ENCODE measurements at places on chromosomes 3 and 15.

DNA sequence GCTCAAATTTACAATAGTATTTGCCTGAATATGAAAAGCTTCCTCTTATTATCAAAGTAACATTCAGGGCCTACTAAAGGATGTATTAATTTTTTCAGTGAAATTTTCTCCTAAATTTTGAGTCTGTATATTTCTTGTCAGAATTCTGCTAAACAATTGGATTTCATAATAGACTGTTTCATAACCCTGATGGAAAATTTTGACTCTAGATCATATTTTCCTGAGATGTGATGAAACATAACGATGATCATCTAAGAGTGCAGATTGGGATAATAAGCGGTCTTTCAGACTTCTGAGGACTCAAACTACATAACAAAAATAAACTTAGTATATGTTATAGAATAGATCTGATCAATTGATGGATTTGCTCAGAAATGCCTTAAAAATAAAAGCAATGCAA lies 574.5 kb upstream of the TBL1XR1 start:
- DNase-seq, result no peak

DNA sequence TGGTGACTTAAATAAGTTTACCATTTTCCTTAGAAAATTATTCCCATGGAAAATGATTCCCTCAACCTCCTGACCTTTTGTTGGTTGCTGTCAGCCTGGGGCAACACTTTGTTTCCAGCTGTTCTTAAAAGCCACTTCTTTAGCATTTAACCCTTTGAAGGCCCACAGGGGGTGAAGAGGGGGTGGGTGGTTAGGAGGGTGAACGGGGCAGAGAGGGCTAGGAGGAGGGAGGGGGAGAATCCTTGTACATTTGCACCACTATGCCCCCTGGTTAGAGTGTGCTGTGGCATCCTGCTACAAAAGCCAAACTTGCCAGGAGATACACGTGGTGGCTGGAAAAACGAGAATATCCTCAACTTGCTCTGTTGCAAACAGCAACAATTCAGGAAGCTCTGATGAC lies 273.2 kb upstream of the RGMA start:
- no peak for DNase-seq

DNA sequence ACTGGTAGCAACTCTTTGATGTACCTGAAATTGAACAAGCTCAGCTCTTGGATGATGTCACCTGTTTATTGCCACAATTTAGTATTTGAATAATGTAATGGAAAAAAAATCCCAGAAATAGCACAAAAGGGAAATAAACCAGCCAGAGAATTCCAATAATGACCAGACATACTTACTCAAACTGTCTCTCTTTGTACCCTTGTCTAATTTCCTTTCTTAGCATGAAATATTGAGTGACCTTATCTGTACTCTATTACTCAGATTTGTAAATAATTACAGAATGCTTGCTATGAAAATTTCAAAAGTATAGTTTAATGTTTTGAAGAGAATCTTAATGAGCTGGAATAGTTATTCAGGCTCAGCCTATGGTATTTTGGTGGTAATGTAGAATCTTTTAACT lies 555.4 kb upstream of the SGO1 start:
- no peak for DNase-seq

- DNase-seq, result no peak
Measured at GRCh38 chr15:73800662-73801345, 47.7 kb upstream of the INSYN1 start.

DNA sequence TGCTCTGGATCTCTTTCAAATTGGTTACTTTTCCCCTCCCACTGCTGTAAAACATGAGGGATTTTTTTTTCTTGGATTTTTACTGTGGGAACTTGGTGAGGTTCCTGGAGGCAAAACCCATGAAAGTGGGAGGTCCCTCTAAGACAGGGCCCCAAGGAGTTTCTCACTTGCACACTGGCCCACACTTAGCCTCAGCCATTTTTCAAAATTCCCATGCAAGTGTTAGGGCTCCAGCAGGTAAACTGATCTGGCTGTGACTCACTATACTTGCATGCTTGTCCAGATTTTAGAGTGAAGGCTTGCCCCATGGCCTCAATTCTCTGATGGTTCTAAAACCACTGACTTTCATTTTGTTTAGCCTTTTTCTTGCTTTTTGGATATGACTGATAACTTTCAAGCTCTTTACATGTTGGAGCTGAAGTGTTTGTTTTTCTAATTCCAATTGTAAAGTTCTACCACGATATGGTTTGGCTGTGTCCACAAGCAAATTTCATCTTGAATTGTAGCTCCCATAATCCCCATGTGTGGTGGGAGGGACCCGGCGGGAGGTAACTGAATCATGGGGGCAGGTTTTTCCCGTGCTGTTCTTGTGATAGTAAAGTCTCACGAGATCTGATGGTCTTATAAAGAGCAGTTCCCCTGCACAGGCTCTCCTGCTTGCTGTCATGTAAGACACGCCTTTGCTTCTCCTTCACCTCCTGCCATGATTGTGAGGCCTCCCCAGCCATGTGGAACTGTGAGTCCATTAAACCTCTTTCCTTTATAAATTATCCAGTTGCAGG lies 37.7 kb downstream of the MCCC1 start:
- DNase-seq, result no peak

DNA sequence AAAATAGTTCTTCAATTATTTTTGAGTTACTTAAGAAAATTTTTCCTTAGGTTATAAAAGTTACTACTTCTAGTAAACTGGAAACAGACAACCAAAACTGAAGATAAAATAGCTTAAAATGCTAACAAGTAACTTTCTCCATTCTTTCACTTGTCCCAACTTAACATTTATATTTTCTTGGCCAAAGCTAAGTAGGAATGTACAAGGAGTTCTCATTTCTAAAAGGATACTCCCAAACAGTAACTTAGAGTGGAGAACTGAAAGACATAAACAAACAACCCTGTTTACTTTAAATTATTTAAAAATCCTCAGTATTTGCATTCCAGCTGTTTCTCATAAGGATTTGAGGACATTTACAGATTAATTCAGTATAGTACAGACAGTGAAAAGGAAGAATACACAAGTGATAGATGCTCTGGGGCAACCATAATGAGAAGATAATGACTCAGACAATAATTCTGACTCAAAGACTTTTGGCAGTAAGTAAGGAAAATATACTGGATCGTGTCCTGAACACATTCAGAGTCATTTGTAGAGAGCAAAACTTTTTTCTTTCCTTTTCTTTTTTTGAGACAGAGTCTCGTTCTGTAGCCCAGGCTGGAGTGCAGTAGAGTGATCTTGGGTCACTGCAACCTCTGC lies 29.2 kb upstream of the ANXA2 start:
- DNase-seq, result no peak

DNA sequence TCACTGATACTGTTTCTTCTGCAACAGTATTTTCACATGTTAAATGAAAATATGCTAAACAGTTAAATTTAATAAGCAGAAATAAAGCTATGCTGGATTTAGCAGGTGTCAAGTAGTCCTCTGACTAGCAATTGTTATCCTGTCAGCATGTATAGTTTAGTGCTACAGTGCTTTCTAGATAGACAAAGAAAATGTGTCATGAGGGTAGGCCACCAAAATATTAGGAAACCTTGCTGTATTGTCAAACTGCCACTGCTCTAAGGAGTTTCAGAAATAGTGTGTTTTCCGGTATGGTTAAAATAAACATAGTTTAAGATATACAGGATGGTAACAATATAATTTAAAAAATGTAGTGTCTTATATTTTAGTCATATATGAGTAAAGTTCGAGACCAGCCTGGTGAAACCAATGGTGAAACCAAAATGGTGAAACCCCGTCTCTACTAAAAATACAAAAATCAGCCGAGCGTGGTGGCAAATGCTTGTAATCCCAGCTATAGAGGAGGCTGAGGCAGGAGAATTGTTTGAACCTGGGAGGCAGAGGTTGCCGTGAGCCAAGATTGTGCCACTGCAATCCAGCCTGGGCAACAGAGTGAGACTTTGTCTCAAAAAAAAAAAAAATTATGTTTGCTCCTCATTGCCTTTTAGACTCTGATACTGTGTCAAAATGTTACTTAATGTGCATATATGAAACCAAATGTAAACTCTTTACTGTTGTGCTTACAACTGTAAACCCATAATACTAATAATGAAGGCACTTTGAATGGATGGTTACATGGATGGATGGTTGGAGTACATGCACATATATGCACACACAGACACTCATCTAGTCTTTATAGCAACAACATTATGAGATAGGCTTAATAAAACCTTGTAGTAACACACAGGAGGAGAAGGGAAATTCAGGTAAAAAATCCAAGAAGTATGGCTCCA lies 204.8 kb downstream of the RSRC1 start:
- DNase-seq, result no peak

- DNase-seq, result no peak
Measured at GRCh38 chr15:42332331-42332730, 27.0 kb upstream of the CAPN3 start.

DNA sequence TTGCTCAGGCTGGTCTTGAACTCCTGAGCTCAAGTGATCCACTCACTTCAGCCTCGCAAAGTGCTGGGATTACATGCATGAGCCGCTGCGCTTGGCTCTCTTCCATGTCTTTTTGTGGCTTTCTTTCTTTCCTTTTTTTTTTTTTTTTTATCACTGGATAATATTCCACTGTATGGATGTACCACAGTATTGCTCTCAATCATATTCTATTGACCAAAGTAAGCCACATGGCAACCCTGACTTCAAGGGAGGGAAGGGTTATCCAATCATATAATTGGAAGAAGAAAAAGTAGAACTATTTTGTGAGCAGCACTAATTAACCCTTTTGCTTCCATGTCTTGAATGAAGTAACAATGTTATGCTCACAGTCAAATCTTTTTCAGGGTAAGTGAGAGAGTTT lies 307.0 kb upstream of the RASGRP1 start:
- no peak for DNase-seq

DNA sequence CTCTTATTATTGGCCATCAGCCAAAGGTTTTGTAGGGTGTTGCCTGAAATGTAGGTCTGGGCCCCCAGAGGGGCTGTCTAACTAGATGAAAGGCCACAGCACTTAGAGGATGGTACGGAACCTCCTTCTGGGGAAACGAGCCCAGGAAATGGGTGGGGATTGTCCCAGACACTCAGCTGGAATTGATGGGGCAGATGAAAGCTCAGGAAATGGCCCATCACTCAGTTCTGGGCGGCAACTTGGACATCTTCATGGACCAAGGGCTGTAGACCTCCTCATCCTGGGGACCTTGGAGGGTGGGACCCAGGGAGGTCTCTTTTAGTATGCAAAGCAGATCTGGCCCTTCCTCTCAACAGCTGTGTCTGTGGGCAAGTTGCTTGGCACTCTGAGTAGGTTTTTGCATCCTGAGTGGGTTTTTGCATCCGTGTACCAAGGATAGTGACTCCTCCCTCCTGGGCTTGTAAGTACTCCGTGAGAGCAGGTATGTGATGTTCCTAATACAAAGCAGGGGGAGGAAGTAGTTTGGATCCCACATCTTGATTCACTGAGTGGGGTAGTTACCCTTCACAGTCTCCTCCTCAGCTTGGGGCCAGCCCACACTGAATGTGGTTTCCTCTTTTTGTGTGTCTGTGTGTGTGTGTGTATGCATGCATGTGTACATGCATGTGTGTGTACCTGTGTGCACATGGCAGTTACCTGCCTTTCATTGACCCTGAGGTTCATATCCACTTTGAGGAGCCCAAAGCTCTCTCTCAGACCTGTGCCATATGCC lies 292.0 kb downstream of the RPLP1 start:
- DNase-seq, result no peak

- no peak for DNase-seq
Measured at GRCh38 chr3:189108067-189108466, 63.7 kb upstream of the TPRG1 start.

GRCh38 chr3:128144512-128145187 lies 8.6 kb upstream of the EEFSEC start:
- no peak for DNase-seq

- DNase-seq, result no peak
Measured at GRCh38 chr3:193734737-193735366, 141.8 kb downstream of the OPA1 start.

GRCh38 chr3:26347150-26347549 lies 275.4 kb upstream of the LRRC3B start:
- no peak for DNase-seq

DNA sequence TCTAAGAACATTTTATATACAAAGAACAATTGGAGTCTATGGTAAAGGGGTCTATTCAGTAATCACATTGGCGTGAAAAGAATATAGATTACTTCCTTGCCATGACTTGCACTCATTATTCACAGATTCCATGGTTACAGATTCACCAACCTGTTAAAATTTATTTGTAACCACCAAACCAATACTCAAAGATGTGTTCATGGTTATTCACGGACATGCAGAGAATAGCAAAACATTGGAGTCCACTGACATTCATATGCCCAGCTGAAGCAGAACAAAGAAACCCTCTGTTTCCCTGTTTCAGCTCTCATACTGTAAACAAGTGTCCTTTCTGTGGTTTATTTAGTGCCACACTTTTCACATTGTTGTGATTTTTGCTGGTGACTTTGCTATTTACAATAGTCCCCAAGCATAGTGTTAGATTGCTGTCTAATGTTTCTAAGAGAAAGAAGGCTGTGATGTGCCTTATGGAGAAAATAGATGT lies 185.8 kb upstream of the TTC14 start:
- DNase-seq, result no peak

GRCh38 chr15:70806992-70807712 lies 43.8 kb upstream of the UACA start:
- no peak for DNase-seq

DNA sequence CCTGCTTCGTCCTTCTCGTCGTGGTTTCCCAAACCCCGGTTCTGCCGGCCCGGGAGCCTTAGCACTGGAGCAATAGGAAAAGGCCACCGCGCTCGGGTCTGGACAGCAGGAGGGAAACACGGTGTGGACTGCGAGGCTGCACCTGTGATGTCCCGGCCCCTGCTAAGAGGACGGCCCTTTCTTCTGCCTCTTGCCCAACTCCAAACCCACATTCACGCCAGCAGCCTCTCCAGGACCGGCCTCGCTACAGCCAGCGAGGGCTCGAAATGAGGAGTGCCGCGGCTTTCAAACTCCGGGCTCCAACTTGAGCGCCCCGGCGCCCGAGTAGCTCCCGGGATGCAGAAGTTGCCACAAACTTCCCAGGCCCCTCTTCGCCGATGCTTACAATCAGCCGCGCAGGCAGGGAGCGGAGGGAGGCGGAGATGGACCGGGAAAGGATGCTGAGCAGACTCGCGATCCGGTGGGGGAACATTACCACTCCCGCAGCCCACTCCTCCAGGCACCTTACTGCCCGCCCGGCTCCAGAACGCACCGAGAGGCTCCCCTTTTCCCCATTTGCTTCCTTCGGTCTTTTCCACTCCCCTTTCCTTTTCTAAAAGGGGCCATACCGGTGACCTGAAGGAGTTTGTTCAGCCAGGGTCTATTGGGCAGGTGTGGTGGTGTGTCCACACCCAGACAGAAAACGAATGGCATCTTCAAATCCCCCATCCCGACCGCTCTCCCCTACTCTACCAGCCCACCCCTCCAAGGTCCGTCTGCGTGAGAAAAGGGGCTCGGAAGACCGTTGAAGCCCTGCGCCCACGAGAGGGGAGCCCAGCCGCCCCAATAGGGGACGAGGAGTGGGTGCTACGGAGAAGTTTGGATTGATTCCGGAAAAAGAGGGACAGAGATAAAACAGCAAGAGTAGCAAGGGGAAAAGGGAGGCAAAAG lies 18.8 kb upstream of the SATB1 start:
- DNase-seq, result no peak

DNA sequence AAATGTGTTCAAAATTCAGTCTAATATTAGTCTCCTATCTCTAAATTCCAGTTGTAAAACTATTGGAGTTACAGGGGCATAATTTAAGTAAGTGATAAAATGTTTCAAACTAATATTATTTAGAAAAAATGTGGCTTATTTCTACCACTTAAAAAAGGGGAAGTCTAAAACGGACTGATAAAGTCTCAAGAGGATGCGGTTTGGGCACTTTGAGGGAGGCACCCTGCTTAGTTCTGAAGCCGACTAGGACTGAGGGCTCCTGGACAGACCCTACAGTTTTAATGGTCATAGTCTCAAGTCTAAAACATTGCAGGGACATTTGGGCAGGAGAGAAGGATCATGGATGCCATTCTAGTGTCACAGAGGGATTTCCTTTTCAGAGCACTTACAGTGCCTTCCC lies 566.3 kb downstream of the NR2F2 start:
- DNase-seq, result no peak
